ENCODE measurements at places on chromosomes 16 and 17.

DNA sequence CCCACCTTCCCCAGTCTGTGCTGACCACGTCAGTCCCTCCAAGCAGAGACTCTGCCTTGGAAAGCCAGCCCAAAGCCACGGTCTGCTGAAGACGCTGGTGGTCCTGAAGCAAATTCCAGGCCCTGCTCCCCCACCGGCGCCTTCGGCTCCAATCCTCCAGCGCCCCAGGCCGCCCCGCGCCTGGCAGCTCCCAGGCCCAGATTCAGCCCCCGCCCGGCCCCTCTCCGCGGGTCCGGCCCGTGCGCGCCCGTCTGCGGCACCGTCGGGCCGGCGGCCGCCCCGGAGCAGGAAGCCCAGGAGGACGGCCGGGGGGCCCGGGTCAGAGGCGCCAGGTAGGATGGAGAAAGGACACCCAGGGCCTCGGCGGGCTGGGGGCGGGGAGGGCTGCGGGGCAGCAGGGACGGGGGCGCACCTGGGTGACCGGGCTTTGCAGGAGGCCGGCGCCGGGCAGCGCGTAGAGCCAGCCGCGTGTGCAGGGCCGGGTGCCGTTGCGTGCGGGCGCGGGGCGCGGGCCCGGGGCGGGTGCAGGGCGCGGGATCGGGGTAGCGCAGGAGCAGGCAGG is 594 bp upstream of the SLC22A31 start:
- no peak for DNase-seq

GRCh38 chr16:50490828-50491227 is 57.4 kb upstream of the NKD1 start:
- DNase-seq: no peak

GRCh38 chr17:55436224-55437158 is 14.9 kb upstream of the MMD start:
- DNase-seq: no peak

DNA sequence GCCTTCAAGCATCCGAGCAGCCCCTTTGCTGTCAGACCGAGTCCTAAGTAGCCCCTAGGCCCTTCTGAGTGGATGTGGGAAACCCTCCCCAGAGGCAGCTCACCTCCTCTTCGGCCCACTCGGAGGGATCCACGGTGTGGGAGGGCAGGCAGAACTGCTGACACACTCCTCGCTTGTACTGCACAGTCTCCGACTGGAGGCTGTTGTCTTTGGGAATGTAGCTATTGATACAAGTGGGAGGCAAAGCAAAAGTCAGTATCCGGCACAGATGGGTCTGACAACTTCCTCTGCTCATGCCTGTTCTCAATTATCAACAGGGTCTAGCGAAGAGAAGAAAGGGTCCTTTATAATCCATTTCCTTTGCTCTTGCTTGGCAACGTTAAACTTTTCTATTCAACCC is 25.9 kb upstream of the FOXJ1 start:
- no peak for DNase-seq

DNA sequence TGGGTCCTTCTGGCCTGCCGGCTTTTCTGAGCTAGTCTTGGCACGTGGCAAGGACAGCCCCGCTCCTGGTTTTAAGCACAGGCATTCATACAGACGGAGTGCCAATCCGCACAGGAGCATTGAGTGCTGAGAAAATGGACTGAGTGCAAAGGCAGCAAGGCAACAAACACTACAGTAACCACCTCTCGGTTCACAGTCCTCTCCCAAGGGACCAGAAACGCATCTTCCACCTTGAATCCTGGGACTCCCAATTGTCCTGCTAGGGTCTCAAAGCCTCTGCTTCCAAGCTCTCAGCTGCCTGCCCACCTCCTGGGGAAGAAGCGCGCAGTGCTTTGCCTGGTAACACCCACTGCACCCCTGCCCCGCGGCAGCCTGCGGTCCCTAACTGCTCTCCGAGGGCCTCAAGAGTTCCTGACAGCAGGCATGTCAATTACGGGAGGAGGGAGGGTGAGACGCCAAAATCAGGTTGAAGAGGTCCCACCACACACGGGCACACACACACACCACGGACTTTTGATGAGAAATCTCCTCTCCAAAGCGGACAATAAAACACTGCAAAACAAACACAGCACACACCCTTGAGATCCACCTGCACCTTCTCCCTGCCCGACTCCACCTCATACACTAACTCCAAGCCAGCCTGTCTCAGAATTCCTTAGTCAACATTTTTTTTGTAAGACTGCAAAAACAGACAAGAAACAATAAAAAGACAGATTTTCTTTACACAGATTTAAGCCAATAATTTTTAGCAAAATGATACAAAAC is 15.0 kb downstream of the SLC16A3 start:
- DNase-seq: no peak

DNA sequence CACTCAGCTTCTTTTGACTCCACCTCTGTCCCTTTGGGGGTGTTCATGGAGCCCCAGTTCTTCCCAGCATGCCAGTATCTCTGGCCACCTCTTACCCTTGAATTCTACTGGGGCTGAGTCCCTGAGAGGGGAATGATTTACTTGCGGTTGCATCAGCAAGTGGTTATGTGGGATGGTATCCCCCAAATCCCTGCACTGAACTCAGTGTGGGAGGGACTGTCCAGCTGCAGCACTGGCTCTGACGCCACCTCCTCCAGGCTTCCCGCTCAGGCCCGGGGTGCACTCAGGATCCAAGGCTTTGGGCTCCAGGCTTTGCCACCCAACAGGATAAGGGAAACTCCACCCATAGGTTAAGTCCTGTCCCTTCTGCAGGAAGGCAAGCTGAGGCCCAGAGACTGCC is 21.1 kb upstream of the BRD7 start:
- no peak for DNase-seq

Data from substantia nigra (tissue), 51 donors.